ENCODE measurements at places on chromosomes 6 and 20. TPM values are rescaled to one million over a fixed set of nuclear protein-coding genes. Genes with fewer than 3 reads are reported as not detected.

GRCh38 chr6:159852877-159853276 is 37.9 kb upstream of the MAS1 start:
- no peak for DNase-seq

GRCh38 chr6:100806296-100806695 is 74.8 kb downstream of the ASCC3 start:
- no peak for DNase-seq

DNA sequence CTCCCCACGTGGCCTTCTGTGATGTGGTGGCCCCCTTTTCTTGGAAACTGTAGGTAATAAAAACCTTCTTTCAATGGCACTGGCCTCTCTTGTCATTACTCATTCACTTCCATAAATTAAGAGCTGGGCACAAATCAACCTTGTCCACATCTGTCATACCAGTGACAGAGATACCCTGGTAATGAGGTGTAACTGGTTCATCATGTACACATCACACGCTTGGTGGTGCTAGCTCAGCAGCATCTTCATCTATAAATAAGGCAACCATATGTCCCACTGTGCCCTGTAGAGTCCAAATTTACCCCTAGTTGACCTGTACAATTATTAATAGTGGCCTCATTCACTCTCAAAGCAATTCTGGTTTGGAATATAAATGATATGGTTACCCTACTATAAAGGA is 245.6 kb downstream of the HIVEP2 start:
- no peak for DNase-seq

DNA sequence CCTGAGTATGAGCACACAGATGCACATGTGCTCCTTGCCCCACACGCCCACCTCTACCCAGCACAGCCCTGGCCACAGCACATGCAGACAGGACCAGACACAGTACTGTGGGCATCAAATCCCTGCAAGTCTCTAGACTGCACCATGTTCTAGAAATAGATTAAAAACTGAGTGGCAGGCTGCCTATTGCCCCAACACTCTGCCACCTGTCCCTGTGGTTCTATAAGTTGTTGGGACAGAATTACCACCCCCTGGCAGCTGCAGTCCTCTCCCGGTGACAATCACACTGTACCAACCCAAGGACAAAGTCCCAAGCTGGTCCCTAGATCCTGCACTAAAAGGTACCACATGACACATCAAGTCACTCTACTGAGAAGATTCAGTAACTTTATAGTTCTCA is 70.2 kb downstream of the B3GAT2 start:
- DNase-seq: peak; percentile 9

DNA sequence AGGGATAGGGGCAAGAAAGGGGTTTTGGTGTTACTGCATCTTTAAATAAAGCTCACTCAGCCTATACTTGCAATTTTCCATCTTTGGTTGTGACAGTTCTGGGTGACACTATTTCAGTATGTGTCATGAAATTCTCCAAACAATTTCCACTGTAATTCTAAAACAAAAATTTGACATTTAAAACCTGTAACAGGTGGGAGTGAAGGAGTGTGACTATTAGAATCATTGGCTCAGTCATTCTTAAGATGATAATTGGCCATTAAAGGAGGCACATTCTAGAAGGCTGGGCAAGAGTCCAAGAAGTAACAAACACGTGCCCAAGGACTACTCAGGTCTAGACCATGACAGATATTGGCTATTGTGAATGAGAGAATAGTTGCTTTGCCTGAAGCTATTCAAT is 153.3 kb upstream of the ARG1 start:
- no peak for DNase-seq

Gene NKX2-2
- 0.20 TPM for polyA plus RNA-seq

Gene ACTL10
- 0.42 TPM for polyA plus RNA-seq

- peak; percentile 66 for DNase-seq
Measured at GRCh38 chr20:10982692-10983091, 308.9 kb upstream of the JAG1 start.

DNA sequence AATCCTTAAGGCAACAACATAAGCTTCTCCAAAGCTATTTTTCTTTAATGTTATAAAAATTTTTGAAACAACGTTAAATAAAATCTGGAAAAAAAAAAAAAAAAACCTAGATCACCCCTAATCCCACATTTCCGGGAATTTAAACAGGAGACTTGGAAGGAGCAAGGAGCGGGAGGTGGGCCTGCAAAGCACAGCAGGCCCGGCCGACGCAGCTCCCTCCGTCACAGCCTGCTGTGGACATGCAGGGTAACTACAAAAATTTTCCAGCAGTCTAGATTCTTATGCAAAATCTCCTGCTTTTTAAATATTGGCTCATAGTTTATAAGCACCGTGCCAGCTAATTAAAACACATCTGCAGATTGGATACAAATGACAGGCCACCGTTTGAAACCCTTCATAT is 23.5 kb downstream of the FOXF2 start:
- DNase-seq: no peak

DNA sequence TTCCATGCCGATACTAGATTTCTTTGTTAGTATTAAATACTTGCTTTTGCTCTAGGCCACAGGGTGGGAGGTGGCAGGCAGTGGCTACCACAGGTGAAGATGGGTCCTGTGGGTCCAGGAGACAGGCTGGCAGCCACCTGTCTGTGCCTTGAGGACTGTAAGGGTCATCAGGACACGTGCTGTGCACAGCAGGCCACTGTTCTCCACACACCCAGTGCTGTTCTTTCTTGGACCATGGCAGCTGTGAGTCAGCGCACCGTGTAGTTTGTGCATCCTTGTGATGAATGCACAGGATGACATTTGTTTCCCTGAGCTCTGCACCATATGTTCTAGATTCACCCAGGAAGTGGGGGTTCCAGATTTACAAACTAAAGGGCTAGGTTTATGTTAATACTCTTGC is 317.0 kb downstream of the ZFAND3 start:
- no peak for DNase-seq

All from muscle of back (tissue), 13 donors.